ENCODE measurements at places on chromosomes 2 and 18. TPM values are rescaled to one million over a fixed set of nuclear protein-coding genes. Genes with fewer than 3 reads are reported as not detected.

The TMEM37 gene
- 0.13 TPM for total RNA-seq

The UGT1A6 gene
- total RNA-seq: not detected

DNA sequence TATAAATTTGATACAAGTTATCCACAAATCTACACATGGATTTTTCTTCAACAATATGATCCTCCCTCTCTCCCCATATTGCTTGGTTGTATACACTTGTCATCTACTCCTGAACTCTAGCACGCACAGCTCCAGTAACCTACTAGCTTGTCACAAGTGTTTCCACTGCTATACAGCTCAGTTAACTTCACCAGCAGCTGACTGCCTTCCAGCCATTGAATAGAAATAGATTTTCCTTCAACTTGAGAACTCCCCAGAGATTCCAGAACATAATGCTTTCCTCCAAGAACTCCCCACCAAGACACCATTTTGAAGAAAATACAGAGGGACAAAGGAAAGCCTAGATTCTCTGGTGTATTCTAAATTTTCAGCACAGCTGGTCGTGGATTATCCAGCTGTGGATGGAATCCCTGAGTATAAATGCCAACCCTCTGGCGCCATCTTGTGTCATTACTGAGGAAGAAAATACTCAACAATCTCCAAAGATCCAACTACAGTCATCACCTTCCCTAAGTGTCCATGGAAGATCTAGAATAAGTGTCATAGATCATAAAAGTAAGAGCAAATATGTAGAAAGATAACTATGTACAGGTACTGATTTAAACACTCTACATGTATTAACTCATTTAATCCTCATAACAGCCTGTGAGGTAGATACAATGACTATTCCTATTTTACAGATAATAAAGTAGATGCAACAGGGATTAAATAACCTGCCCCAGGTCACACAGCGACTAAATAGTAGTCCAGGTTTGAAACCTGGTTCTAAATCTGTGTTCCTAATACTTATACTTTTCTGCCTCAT is 156.7 kb downstream of the ARHGAP28 start:
- peak; percentile 53 for DNase-seq

The STON1 gene
- 2.1 TPM for total RNA-seq

DNA sequence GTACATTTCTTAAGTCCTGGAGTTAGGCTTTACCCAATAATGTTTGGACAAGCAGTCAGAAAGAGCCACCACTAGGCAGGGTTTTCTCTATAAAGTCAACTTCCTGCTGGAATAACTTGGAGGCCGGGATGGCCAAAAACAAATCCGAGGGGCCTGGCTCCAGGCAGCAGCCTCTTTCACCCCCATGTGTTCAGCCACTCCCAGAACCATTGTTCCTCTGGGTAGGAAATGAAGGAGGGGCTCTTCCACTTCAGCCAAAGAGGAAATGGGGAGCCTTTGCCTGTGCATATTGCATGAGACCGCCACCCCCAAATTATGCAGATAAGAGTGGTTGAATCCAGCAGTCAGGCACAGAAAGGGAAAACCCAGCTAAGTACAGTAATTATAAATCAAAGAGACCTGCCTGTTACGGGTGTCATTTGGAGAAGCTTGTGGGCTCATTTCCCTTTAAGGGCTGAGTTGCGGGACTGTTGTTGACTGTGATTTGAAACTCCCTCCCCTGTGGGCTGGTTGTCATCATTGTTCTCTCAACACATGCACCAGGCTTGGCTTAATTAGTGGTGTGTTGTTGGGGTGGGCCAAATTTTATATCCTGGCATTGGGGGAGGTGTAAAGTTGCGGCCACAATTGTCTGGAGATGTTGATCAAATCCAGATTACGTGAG is 212.8 kb upstream of the SOX11 start:
- no peak for DNase-seq

The SIX3 gene
- not detected for total RNA-seq

The MAP3K2 gene
- 19.1 TPM for total RNA-seq

- DNase-seq: no peak
These were observed 87.4 kb downstream of the FAM210A start for GRCh38 chr18:13638719-13639595.

The FEV gene
- total RNA-seq: not detected

DNA sequence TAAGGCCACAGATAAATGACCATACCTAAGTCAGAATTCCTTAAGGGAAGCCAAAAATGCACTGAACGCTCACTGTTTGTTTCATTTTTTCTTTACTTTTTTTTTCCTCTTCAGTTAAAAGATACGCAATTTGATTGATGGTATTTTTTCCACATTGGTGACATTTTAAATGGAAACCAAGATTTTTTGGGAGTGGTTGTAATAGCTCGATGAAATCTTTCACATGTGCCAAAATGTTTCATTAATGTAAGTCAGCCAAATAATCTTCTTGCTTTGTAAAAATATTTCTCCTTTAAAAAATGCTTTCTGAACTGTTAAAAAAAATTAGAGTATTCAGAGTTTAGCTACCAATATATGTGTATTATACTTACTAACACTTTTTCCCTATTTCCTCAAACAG is 339.8 kb downstream of the ZEB2 start:
- no peak for DNase-seq

The NAT8 gene
- total RNA-seq: not detected

The SLC11A1 gene
- under 0.01 TPM for total RNA-seq

DNA sequence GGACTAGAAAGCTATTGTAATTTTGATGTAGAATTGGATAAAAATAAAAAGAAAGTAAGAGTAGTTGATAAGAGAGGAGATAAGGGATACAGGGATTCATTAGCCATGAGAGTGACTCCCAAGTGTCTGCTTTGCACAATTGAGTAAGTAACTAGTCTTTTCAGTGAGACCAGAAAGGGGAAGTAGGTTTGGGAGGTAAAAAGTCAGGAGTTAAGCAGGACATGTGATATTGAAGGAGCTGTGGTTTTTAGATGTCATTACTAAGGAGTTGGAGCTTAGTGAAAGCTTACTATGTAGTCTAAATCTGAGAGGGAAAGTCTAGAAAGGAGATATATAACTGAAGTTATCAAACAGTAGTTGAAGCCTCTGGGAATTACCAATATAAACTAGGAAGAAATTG is 93.4 kb downstream of the SLC5A7 start:
- DNase-seq: no peak

Measured in dermis microvascular lymphatic vessel endothelial cell (primary cell).